ENCODE measurements at places on chromosomes 5 and 9.

DNA sequence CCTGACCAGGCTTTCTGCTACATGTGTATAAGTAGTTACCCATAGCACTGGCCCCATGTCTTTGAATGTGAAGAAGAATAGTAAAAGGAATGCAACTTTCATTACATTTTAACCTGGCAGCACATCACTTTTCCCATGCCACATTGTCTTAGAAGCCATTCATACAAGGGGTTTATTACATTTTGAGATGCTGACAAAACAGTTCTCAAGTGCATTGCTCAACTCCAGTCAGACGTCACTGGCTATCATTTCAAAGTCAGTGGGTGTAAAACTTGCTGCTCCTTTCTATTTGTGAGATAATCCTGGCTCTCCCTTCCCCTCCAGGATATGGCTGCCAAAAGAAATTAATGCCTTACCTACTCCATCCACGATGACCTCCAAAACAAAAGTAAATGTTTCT lies 97.0 kb upstream of the VCAN start:
- DNase-seq: no peak

- no peak for DNase-seq
Measured at GRCh38 chr9:138009016-138009802, 131.6 kb downstream of the CACNA1B start.

GRCh38 chr5:141369994-141370848 lies at the start of gene PCDHGB3:
TSS of gene PCDHGB3 (plus strand) at chr5:141370242. CDS start at chr5:141370395, 153 bp downstream.
- no peak for DNase-seq

DNA sequence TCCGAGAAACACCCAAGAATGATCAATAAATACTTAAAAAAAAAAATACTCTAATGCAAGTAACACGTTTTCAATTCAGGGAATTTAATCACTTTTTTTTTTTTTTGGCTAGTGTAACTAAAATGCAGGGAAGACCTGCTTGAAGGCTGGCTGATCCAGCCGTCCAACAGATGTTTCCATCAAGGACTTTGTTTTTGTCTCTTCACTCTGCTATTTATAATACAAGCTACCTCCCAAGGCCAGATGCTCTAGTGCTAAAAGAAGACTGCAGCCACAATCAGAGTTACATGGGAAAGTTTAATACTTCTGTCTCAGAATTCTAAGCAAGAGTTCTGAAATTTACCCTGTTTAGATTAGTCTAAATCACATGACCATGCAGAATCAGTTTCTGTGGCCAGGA lies 14.5 kb downstream of the TBCA start:
- DNase-seq: no peak

- no peak for DNase-seq
Measured at GRCh38 chr9:121220996-121221663, 19.5 kb upstream of the RAB14 start.

DNA sequence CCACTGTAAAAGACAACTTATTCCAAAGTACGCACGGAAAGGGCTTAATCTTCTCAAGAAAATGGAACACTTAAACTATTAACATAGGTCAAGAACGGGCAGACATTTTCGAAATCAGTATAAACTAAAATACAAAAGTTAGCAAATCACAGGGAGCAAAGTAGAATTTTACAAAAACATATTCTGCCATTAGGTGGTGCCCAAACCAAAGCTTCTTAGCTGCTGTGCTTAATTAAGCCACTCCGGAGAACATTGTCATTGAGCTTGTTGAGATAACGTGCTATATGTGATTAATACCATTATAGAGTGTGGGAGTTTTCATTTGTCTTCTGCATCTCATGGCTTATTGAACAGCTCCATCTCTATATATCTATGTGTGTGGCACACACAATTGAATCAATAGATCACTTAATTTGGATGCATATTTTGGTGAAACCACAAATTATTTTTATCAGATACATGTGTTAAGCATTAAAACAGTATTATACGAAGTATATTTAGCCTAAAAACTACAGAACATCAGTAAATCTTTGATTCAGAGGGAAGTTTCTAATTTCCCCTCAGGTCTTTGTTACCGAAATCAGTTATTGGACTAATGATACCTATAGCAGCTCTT lies 23.4 kb downstream of the UBLCP1 start:
- no peak for DNase-seq

GRCh38 chr5:151598984-151599383 lies 7.9 kb upstream of the FAT2 start:
- no peak for DNase-seq

- no peak for DNase-seq
Measured at GRCh38 chr5:147564124-147564486, 54.2 kb upstream of the DPYSL3 start.

GRCh38 chr9:78932849-78933627 lies 636.1 kb downstream of the PSAT1 start:
- DNase-seq: no peak

DNA sequence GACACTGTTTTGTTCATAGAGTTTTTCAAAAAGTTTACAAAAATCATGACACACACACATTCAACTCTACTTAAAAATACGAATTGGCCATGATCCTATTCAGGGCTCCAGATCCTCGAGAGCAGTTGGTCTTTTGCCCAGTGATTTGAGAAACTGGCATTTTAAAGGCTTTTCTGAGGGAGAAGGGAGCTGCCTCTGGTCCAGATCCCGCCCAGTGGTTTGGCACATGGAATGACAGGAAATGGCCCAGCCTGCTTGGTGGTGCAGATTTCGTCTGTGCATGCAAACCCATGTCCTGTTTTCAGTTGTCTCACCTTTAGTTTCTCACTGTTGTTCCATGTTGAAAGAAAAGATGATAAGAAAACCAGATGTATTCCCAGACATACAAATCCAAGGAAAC lies 3.6 kb downstream of the CAMK4 start:
- no peak for DNase-seq

DNA sequence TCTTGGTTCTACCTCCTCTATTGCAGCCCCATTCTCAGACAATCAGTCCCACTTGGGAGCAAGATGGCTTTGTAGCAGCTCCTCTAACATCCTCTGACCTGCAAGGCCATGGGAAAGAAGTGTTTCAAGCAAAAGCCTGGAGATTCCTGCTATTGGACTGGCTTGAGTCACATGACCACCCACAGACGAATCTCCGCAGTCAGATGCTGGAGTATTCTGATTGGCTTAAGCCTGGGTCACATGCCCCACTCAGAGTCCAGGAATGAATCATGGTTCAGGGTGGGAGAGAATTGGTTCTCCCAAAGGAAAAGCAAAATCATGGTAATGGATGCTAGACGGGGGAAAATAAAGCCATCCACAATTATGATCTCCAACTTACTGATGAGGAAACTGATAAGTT lies 22.6 kb upstream of the LMX1B start:
- DNase-seq: no peak

- no peak for DNase-seq
Measured at GRCh38 chr5:42301349-42301748, 121.9 kb upstream of the GHR start.

DNA sequence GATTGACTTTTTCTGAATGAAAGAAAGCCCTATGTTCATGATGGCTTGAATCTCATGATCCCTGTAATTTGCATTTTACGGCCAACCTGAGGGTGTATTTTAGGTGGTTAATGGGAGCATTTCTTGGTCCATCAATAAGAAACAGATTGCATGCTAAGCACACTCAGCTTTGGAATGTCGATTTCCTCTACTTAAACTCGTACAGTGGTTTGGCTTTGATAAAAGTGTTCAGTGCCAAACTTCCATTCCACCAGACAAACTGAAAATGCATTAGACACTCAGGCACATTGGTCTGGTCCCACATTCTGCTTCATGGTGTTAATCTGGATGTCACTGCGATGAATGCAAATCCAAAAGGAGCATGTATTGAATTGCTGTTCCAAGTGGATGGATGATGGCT lies 77.0 kb downstream of the VCAN start:
- DNase-seq: no peak

DNA sequence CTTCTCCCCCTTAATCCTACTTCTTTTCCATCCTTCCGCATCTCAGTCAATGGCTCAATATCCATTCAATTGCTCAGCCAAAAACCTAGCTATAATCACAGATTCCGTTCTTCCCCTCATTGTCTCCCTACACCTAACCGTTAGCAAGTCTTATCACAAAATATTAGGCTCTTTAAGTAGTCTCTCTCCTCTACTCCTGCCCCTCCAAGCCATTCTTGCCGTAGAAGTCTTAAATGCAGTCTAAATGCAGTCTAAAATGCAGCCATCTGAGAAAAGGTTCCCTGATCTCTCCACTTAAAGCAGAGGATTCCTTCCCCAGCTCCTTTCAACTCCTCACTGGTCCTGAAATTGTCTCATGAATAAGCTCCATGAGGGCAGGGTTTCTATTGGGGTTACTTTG lies 57.8 kb downstream of the ELL2 start:
- no peak for DNase-seq

- no peak for DNase-seq
Measured at GRCh38 chr9:136539427-136540421, 6.1 kb downstream of the NOTCH1 start.

GRCh38 chr9:136831720-136832104 lies 10.6 kb upstream of the AJM1 start:
- DNase-seq: no peak

DNA sequence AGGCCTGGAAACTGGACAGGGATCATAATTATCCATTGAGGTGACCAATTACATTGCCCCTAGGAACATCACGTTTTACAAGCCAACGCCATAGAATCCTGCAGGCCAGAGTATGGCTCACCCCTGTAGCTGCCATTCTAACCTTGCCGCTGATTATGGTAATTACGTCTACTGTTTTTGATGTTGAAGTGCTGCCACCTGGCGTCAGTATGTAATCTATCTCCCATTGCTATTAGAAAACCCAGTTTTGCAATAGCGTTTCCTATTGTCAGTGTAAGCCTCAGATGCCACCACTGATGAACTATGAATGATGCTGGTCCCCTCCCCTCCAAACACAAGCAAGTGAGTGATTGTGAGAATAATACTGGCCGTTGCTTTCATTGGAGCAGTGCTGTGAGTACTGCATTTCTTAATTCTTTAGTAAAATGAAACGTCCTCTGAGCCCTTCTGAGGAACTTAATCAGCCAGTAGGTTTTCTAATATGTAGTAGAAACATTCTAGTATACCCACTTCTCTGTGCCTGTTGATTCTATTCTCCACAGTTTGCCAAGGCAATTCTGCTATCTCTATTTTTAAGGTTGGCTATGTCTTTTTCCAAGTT lies 100.5 kb upstream of the NMUR2 start:
- DNase-seq: no peak

GRCh38 chr9:10104774-10105173 lies 508.0 kb downstream of the PTPRD start:
- DNase-seq: no peak

- no peak for DNase-seq
Measured at GRCh38 chr5:127358740-127359139, 68.1 kb downstream of the MEGF10 start.

- DNase-seq: no peak
Measured at GRCh38 chr9:134163371-134164196, 780 bp downstream of the RNU6ATAC start.

DNA sequence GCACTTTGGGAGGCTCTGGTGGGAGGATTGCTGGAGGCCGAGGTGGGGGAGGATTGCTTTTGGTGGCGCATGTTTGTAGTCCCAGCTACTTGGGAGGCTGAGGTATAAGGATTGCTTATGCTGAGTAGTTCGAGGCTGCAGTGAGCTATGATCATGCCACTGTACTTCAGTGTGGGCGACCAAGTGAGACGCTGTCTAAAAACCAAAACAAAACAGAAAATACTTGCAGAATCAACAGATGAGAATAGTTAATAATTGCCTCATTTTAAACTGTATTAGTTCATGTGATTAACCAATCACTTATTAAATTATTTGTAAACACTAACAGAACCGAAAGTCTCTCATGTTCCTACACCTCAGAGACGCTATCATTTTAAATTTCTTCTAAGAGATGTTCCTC lies 118.1 kb downstream of the CCDC171 start:
- no peak for DNase-seq

DNA sequence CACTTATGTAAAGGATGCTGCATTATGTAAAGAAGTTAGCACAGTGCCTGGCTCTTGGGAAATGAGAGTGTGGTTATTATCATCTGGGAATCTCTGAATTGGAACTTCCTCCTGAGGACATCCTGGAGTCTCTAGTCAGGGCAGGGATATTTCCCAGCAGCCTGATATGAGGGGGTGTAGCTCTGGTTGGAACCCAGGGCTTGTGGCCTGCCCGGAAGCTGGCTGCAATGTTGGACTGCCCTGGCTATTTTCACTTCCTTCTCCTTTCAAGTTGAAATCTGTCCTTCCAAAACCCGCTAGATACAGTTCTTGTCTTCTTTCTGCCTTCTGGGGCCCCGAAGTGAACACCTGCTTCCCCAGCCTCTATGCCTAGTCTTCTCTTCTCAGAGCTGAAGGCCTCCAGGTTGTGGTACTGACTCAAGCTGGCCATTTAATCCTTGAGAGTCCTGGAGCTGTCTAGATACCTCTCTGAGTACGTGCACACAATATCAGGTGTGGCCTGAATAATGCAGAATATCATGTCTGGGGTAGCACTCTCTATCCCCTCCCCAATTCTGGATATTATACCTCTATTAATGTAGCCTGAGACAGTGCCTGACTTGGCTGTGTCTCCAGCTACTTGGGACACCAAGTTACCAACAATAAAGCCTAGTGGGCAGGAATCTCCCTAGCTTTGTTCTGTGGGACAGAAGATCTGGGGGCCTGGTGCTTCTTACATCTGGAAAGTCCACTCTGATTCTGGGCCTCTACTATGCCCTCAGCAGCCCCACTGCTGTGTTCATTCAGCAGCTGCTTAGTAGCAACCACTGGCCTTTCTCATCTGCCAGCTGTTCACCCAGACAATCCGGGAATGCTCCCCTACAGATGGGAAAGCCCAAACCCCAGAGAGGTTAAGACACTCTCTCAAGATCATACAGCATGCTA lies 45.0 kb downstream of the SLC6A7 start:
- no peak for DNase-seq

DNA sequence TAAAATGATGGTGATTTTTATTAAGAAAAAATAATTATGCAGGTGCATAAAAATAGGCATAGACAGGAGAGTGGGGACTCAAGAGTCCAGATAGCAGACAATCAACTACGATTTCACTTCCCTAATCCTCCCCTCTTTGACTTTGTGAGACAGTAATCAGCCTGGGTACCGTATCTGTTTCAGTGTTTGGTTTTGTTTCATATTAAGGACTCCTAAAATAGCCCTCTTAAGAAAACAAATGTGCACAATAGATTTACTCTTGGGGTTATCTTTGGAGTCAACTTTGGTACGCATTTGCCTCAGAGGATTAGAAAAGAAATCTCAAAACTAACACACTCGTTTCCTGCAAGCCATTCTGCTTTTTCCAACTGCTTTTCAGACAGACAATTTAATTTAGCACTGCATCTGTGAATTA lies 96.3 kb downstream of the ZNF608 start:
- DNase-seq: no peak

DNA sequence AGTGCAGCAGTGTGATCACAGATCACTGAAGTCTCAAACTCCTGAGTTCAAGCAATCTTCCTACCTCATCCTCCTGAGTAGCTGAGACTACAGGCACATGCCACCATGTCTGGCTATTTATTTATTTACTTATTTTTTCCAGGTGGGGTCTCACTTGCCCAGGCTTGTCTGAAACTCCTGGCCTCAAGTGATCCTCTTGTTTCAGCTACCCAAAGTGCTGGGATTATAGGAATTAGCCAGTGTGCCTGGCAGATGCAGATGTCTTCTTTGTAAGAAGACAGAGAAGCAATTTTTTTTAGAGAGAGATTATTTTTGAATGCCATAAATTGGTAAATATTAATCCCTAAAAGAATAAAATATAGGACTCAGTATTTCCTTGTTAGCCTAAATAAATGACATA lies 54.3 kb downstream of the CHSY3 start:
- no peak for DNase-seq
